ENCODE measurements at places on chromosomes 3 and 15. TPM values are rescaled to one million over a fixed set of nuclear protein-coding genes. Genes with fewer than 3 reads are reported as not detected.

DNA sequence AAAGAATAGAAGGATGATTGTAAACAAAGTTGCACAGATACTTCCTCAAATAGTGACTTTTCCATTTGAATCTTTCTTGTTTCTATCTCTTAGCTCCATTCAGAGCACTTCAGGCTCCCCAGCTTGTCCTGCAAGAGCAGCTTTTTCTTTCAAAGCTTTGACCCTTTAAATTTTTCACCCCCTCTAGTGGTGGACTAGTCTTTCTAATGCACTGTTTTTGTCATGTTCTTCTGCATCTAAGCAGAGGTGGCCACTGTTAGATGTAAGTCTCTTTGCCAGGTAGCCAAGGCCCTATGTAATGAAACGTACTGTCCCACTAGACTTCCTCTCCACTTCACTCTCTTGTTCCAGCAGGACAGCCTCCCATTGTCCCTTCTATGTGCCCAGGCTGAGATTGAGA lies 74.0 kb upstream of the MANF start:
- peaks cover 6% of the 10 kb centered on the region for H3K36me3 ChIP-seq
- no peaks in the 10 kb centered on the region for H3K4me1 ChIP-seq
- no peak overlapping the region for H3K4me3 ChIP-seq
- DNase-seq: no peak
- no peaks in the 10 kb centered on the region for H3K27me3 ChIP-seq

DNA sequence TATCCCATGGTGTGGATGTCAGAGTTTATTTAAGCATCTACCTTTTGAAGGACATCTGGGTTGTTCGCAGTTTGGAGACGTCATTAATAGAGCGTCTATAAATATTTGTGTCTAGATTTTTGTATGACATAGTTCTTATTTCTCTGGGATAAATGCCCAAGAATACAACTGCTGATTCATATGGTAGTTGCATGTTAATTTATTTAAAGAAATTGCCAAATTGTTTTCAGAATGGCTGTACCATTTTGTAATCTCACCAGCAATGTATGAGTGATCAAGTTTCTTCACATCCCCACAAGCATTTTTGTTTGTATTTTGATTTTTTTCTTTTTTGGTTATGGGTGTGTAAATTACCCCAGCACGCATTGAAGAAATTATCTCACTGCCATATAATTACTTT lies 656.9 kb downstream of the NTRK3 start:
- H3K4me3 ChIP-seq: no peak overlapping the region
- peaks cover 14% of the 10 kb centered on the region for H3K4me1 ChIP-seq
- H3K27me3 ChIP-seq: no peaks in the 10 kb centered on the region
- no peaks in the 10 kb centered on the region for H3K36me3 ChIP-seq

DNA sequence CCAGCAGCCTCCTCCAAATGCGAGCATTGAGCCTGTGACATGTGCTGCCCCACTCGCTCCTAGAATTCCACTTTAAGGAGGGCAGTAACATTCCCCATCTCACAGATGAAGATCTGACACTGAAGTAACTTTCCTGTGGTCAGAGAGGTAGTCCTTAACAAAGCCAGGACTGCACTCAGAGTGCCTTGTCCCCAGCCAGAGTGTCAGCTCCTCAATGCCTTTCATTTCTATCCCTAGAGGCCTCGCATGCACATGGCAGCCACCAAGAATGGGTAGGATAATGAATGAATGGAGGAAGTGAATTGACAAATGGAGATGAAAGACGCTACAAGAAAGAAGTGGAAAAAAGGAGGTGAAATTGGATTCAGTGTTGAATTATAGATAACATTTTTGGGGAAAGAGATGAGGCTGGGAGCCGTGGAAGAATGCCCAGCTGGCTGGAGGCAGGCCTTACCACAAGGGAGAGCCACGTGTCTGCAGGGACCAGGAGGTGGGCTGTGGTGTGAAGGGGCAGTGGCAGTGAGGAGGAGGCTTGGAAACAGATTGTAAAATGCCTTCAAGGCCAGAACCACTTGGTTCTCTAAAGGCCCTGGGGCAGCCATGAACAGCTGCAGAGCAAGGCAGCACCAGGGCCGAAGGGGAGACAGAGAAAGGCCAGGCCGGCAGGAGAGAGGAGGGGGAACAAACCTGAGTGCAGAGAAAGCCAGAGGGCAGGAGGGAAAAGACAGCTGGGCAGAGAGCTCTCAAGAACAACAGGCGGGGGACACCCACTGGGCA lies 10.4 kb downstream of the CFAP92 start:
- no peak for DNase-seq
- no peaks in the 10 kb centered on the region for H3K36me3 ChIP-seq
- H3K27me3 ChIP-seq: no peaks in the 10 kb centered on the region
- H3K4me1 ChIP-seq: no peaks in the 10 kb centered on the region

- no peak overlapping the region for H3K4me3 ChIP-seq
- peak; percentile 2 for DNase-seq
- H3K27ac ChIP-seq: no peak overlapping the region
- H3K27me3 ChIP-seq: no peaks in the 10 kb centered on the region
Observed at GRCh38 chr3:101351829-101352228, 31.5 kb upstream of the IMPG2 start.

Gene ILDR1
- total RNA-seq: 0.31 TPM

All from activated T-cell treated with anti-CD3 and anti-CD28 coated beads, Interleukin-2, amount 50 U/mL, for 72 hours (primary cell).